ENCODE measurements at places on chromosomes 11 and 22. TPM values are rescaled to one million over a fixed set of nuclear protein-coding genes. Genes with fewer than 3 reads are reported as not detected.

GRCh38 chr11:111000400-111001080, 245.0 kb upstream of the POU2AF2 start:
- no peak overlapping the region for H3K27ac ChIP-seq
- H3K36me3 ChIP-seq, result no peaks in the 10 kb centered on the region
- H3K4me3 ChIP-seq, result no peak overlapping the region
- no peaks in the 10 kb centered on the region for H3K27me3 ChIP-seq
- DNase-seq, result no peak

- no peaks in the 10 kb centered on the region for H3K27me3 ChIP-seq
- H3K27ac ChIP-seq, result no peak overlapping the region
- no peaks in the 10 kb centered on the region for H3K4me1 ChIP-seq
- no peaks in the 10 kb centered on the region for H3K36me3 ChIP-seq
- no peak overlapping the region for H3K4me3 ChIP-seq
Measured at GRCh38 chr11:100396266-100396665, 290.8 kb upstream of the ARHGAP42 start.

The TSGA10IP gene
- total RNA-seq, result not detected

The FXYD6 gene
- total RNA-seq, result 15.9 TPM

The MUC15 gene
- total RNA-seq, result 52.0 TPM

Measured in suprapubic skin (tissue), 4 donors.